ENCODE measurements at places on chromosomes 4 and X.

GRCh38 chr4:144644368-144645101 lies 1.4 kb upstream of the HHIP start:
- no peak for DNase-seq

DNA sequence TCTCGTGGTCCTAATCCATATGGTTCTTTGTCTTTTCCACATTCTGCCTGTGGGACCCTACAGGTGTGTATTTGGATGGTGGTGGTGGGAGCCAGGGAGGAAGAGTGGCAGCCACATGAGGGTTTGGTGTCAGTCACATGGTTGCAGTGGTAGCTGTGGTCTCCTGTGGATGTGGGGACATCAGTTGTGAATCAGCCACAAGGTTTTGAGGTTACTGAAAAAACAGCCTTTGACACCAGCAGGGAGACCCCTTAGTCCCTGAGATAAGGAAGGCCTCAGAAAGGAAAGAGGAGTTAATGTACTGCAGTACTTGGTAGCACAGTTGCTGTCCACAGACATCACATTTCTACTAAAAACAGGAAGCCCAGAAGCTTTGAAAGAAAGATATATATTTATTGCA lies 15.8 kb upstream of the GAGE10 start:
- no peak for DNase-seq

DNA sequence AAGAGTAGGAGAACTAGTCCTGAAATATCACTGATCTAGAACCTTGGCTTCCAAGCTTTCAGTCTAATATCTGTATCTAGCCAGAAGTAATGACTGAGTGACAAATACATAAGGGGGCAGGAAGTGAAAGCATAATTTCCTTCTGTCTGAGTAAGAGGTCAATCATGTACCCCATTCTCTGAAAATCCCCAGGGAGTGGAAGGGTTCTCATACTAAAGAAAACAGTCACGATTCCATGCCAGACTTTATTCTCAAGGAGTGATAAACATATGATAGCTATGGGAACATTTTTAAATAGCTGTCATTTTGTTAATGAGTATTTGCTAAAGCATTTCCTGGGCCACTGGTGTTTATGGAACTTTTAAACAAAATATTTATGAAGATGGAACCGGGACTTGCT lies 308.5 kb downstream of the ARHGAP24 start:
- no peak for DNase-seq

DNA sequence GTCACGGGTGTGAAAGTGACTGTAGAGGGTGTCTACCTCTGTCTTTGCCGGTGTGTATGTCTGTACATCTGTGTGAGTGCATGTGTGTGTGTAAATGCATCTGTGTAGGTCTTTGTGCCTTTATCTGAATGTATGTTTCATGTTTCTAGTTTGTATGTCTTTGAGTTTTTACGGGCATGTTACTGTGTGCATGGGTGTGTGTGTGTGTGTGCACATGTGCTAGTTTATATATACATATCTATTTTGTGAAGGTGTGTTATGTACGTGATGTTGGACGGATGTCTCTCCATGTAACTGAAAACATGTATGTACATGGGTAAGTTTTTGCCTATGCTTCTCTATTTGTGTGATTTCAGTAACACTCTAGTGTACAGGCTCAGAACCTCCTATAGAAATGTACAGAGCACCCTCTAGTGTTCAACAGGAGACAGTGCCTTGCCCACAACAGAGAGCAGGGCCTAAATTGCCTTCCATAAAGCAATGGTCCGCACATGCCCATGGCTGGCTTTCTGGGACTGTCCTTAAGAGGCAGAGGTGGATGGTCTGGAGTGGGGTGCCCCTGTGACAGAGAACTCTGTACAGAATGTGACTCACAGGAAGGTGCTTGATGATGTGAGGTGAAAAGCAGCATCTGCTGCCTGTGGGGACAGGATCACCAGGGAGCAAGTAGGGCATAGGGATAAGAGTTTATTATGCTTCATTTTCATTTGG lies 343.5 kb downstream of the RAPGEF2 start:
- peak; percentile 64 for DNase-seq

DNA sequence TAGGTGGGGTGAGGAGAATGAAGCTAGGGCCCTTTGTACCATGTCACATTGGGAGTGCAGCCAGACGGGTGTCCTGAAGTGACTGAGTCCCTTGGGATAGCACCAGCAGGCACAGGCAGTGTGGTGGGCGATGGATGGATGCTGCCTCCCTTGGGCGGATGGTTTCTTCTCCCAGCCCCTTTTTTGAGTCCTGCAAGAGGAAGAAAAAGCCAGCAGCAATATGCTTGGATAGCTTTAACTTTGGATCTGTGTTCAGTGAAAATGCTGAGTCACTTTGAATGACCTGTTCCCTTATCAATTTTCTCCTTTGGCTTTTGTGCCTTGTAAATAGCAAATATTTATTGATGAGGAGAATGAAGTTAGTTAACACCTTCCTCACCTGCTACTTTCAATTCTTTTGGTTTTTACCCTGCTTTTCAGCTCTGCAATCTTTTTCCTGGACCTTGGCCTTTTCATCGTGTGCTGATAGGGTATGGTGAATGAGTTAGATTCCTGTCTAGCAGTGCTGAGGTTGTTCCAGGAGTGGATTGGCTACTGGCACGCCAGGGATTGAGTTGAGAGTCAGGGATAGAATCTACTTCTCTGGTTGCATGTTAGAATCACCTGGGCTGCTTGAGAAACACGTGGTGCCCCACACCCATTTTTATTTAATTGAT lies 10.2 kb downstream of the DCUN1D4 start:
- no peak for DNase-seq

DNA sequence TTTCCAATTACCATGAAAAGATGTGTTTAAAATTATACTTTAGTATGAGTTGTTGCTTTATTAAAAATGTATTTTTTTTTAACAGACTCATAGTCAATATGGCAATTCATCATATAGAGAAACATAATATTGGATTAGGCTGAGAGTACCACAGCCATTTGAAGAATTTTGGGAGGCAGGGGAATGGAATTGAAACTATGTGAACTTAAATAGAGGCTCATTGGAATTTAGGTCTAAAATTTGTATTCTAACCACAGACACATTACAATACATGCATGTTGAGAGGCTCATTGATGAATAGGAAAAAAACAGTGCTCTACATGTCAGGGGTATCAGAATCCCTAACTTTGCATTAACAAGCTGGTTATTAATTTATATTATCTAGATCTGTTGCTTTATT lies 269.6 kb downstream of the DKK2 start:
- no peak for DNase-seq

Data from NCI-H69 (cell line).